ENCODE measurements at places on chromosomes 6 and 20.

- DNase-seq, result no peak
Measured at GRCh38 chr6:104401926-104402325, 457.8 kb downstream of the HACE1 start.

DNA sequence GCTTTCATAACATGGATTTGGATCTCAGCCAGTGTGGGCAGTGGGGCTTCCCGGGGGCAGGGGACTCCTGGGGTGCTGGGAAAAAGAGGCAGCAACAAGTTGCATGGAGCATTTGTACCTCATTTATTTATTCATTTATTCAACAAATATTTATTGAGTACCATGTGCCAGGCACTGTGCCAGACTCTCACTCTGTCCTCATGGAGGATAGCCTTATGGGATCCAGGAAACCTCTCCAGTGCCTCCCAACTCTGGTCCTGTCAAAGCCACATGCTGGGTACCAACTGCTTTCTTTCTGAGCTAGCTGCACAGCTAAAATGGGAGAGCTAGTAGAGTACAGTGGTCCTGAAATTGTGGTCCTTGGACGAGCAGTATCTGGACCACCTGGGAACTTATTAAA, 87.8 kb upstream of the EPB41L1 start:
- no peak for DNase-seq

GRCh38 chr6:127634178-127634577, 57.2 kb downstream of the C6orf58 start:
- no peak for DNase-seq

DNA sequence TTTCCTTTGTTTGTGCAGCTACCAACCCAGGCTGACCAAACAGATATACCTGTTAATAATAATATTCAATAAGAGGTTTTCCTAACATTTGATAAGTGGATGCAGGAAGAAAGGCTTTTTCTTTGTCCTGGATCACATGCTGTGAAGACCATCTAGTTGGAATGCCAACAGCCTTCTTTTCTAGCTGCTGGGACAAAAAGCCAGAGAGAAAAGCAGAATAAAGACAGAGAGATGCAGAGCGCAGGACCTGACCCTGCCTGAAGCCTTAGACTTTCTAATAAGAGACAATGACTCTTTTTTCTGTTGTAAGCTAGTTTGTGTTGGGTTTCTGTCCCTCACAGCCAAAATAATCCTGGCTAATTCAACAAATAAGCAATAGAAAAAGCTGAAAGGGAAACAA, 308.2 kb downstream of the PHF3 start:
- DNase-seq, result no peak

GRCh38 chr20:9884666-9885065, 45.8 kb upstream of the PAK5 start:
- no peak for DNase-seq

All from hematopoietic multipotent progenitor cell treated with erythropoietin and hydrocortisone succinate and interleukin-3 and kit ligand, for 4 days (in vitro differentiated cells).